ENCODE measurements at places on chromosomes 5 and 9.

DNA sequence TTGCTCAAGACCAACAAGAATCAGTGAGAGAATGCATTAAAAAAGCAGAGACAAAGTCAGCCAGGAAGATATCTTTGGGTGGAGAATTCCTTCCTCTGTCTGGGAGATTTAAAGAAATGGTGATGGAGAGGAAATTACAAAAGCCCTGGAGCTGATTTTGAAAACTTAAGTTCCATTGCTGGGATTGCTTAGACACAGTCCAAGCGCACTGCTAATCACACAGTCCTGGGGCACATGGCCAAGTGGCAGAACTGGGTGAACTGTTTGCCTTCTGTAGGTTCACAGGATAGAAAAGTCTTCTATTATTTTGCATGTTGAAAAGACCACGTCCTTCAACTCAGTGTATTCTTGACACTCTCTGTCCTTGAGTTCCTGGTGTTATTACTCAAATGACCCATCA is 284.9 kb upstream of the FBXL7 start:
- DNase-seq, result no peak

DNA sequence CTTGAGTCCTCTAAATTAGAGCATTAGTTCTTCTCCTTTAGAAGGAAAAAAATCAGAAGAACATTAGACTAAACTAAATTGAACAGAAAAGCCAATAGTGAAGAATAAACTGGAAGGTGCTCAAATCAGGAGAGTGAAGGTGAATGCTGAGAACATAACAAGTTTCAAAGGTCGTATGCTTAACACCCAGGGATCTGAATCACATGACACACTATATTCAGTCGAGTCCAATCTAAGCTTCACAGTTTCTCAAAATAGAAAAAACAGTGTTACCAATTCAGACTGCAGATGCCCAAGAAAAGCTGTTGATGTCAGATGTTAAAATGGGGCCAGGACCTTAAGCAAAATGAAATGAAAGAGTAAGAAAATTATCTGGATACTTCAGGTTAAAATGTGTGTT is 614.5 kb downstream of the EFNA5 start:
- DNase-seq, result no peak

GRCh38 chr9:137314561-137315560 is 12.8 kb upstream of the NRARP start:
- no peak for DNase-seq

GRCh38 chr5:148342371-148343045 is 7.1 kb downstream of the SPINK9 start:
- no peak for DNase-seq

- no peak for DNase-seq
Observed at GRCh38 chr5:991472-992267, 16.9 kb upstream of the NKD2 start.

DNA sequence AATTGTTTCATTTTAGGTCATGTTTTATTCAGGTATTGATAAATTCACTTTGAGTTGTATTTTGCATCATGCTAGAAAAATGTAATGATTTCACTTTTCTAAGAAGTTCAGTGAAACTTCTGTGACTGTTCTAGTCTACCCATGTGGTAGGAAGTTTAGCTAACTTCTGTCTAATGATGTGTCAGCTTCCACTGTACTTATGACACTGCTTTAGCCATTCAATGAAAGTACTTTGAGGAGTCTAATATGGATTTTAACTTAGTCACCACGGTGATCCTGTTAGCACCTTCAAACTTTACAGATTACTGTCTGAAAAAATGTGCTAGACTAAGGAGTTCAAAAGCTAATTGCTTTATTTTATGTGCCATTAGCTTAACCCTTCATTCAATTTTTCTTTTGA is 1510.5 kb upstream of the CDH9 start:
- DNase-seq, result no peak

DNA sequence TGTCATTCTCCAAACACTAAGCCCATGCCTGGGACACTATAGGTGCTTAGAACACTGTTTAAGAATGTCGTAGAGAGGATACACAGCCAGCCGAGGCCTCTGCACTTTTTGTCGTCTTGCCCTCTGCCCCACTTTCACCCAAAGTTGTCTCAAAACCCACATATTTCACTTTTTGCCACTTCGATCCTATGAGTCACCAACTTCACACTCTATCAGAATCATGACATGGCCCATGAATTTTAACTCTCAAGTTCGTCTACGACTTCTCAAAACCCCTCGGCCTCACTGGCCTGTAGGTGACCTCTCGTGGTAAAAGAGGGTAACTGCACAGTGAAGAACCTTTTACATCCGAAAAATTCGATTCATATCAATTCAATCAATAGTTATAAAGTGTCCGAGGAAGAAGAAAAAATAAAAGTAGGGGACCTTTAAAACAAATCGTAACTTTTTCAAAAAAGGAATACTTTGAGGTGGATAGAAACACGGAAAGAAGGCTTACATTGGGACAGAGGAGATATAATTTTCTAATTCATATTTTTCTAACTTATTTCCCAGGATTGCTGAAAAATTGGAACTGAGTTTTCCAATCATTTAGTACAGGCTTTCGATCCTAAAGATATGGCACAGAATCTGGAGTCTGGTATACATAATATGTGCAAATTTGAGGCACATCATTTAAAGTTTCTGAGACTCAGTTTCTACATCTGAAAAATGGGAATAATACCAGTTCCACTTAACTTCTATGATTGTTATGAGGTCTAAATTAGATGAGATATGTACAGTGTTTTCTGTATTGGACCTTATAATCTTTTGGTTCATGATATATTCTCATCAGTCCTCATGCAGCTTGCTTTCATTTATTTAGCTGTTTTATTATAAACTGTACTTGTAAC is 122.6 kb downstream of the APBA1 start:
- peak; percentile 63 for DNase-seq

DNA sequence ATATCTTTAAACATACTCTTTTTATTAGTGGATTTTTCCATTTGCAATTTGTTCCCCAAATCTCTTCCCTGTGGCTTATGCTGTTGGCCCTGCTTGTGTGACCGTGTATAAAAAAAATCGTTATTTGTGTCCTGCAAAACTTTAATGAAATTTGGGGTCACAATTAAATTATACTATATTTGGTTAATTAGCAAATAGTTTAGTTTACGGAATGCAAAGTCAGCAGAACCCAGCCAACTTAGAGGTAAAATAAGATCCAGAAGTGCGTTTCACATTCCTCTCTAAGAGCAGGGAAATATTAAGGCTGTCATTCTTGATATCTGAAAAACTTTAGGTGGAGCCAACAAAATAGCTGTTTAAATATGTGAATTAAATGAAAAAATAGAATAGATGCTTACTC is 2023.5 kb upstream of the WWC1 start:
- DNase-seq, result no peak

GRCh38 chr9:104864675-104865104 is 63.3 kb downstream of the ABCA1 start:
- DNase-seq, result no peak

DNA sequence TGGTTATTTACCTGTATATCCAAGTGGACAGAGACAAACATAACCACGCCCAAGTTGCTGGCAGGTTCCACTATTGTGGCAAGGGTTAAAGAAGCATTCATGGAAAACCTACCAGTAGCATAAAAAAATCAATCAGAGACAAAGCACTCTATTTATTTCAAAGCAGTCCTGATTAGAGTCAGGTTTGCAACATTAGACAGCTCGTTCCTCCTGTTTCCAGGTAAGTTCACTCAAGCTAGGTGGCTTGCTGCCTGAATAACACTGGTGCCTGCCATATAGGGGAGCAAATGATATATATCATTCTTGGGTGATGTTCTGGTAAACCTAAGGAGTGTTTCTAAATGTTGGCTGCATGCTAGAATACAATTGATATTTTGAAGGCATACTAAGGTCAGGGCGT is 119.6 kb upstream of the TXNDC8 start:
- DNase-seq, result no peak

DNA sequence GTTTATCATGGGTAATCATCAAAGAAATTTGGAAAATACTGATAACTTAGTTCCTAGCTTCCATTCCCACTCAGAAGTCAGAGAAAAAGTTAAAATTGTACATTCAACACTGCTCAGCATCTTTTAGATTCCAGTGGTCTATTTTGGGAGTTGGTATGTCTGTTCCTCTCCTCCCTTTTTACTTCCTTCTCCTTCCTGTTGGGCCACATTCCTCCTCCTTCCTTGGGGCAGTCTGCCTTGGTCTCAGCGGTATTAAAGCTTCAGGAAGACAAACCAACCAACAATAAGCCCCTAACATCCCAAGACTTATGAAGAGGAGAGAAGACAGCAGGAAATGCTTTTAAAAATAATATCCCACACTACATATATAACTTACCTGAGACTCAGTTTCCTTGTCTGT is 49.9 kb upstream of the SSBP2 start:
- DNase-seq, result no peak

DNA sequence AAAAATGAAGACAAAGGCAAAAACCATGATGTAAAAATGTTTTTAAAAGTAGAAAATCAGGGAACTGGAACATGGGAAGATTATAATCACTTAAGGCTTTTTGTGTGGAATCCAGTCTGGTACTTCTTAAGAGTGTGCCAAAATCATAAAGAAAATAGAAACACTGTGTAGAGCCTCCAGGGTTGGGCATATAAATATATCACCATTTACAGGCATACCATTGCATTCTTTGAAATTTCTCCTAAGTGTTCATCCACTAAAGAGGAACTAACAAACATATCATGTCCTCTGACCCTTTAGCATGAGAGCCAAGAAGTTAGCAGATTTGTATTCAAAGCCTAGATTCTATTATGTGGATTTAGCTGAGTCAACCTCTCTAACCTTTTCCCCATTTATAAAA is 93.3 kb downstream of the SLF1 start:
- no peak for DNase-seq

DNA sequence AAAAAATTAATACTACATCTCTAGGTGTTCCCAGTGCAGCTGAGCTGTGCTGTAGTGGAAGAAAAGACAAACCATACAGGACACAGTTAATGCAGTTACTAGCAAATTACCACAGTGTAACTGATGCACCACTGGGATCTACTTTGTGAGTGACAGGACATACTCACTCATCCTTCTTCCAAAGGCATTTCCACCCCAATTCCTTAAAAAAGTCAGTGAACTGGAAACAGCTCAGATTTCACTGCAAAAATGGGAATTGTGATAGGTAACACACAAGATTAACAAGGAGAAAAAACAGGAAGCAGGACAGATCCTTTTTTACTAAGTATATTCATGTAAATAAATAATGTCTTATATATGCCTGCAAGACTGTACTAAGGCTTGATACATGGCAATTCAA is 109.6 kb downstream of the DMAC1 start:
- no peak for DNase-seq

DNA sequence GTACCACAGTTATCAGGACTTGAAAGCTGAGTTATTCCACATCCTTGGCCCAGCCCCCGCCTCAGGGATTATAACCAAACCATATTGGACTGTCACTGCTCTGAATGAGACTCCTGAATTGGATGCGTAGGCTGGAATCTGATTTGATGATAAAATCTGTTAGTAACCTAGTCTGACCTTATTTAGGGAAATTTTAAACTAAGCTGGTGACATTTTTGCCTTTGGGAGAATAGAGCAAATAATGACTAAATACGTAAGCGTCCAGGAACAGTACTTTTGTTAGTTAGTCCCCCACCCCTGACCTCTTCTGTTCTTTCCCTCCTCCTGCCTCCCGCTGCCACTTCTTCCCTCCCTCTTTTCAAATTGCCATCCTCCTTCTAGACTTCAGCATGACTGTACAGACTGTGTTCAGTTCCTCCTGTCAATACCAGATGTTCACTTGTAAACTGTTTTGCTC is 92.6 kb downstream of the TLE4 start:
- peak; percentile 67 for DNase-seq

DNA sequence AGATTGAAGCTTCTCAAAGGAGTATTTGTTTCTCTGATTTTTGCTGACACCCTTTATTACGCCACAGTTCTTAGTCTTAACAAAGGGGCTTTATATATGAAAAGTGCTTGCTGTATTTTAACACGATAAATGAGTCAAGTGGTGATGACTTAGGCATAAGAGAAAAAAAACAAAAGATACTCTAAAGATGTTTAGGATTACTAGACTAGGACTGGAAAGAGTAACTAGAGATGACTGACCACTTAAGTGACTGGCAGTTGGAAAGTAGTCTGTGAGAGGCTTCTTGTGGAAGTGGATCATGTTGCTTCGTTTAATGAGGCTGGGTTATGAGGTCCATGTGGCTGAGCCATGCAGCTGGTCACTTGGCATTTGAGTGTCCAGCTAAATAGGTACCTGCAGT is 69.4 kb upstream of the ACTBL2 start:
- no peak for DNase-seq

DNA sequence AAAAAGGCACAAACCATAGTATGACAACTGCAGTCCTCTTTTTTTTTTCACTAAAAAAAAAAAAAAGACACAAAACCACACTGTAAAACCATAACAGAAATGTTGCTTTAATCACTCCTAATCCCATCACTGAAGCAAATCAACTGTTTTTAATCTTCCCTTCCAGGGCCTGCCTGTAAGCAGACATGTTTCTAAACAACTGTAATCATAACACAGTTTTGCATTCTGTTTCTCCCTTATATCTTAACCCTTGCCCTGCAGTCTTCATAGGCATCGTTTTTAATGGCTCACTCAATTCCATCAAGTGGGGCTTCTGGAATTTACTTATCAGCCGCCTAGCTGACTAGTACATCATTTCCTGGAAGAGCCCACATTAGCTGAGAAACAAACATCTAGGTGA is 111.0 kb upstream of the SLC25A48 start:
- no peak for DNase-seq

- DNase-seq, result no peak
Observed at GRCh38 chr9:112860451-112860850, 30.2 kb downstream of the SLC46A2 start.

GRCh38 chr5:100026606-100027005 is 508.6 kb upstream of the FAM174A start:
- no peak for DNase-seq

DNA sequence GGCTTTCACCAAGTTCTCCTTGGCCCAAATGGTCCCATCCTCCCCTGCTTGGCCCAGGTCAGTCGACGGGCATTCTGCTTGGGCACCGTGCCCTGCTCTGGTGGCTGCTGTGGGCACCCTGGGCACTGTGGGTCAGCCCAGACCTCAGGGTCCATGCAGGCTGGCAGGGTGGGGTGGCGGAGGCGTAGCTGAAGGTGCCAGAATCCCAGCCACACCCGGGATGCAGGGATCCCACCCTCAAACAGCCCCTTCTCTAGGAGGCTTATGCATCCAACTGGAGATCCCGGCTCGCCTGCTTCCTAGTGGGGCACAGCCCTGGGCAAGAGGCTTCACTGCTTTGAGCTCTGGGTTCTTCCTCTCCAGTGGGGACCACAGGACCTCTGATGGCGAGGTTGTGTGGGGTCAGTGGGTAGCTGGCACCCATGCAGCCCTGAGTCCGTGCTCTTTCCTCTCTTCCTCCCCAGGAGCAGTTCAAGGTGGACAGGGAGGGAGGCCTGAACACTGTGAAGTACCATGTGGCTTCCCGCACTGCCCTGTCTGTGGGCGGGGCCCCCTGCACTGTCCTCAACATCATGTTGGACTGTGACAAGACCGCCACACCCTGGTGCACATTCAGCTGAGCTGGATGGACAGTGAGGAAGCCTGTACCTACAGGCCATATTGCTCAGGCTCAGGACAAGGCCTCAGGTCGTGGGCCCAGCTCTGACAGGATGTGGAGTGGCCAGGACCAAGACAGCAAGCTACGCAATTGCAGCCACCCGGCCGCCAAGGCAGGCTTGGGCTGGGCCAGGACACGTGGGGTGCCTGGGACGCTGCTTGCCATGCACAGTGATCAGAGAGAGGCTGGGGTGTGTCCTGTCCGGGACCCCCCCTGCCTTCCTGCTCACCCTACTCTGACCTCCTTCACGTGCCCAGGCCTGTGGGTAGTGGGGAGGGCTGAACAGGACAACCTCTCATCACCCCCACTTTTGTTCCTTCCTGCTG is 9.4 kb downstream of the B4GALT7 start:
- no peak for DNase-seq

All from HEK293T (cell line).